MCF 10A (cell line): ENCODE measurements at places on chromosomes 5 and 9. TPM values are rescaled to one million over a fixed set of nuclear protein-coding genes. Genes with fewer than 3 reads are reported as not detected.

NRARP gene
- 1.4 and 2.2 TPM in 2 replicates for total RNA-seq

DNA sequence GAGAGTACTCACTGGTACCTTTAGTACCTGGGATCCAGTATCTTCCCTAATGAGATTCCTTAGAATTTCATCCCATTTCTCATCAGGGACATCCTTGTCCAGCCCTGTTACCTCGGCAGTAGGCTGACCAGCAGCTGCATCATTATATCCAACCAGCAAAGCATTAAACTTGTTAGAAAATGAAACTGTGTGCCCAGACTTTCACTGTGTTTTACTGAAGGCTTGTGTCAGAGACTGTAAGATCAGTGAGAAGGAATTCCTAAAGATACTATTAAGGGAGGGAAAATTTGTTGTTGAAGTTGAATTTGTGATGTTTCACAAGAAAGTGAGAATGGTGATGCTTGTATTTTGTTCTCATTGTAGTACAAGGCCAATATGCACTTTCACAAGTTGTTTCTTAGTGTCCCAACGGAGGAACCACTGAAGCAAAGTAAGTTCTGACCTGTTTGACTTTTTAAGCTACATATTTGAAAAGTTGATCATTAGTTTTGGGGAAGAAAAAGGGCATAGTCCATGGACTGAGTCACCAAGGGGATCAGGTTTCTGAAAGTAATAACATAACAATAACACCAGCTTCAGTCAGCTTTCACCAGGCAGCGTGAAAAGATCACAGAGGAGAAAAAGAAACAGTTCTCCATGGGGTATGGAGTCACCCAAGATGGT, 48.8 kb downstream of the GRAMD2B start:
- DNase-seq, result peak; percentile 66

GRCh38 chr9:1913631-1914330, 101.4 kb upstream of the SMARCA2 start:
- DNase-seq, result no peak

GRCh38 chr9:93669958-93670207, 93.5 kb downstream of the PHF2 start:
- DNase-seq, result no peak

DNA sequence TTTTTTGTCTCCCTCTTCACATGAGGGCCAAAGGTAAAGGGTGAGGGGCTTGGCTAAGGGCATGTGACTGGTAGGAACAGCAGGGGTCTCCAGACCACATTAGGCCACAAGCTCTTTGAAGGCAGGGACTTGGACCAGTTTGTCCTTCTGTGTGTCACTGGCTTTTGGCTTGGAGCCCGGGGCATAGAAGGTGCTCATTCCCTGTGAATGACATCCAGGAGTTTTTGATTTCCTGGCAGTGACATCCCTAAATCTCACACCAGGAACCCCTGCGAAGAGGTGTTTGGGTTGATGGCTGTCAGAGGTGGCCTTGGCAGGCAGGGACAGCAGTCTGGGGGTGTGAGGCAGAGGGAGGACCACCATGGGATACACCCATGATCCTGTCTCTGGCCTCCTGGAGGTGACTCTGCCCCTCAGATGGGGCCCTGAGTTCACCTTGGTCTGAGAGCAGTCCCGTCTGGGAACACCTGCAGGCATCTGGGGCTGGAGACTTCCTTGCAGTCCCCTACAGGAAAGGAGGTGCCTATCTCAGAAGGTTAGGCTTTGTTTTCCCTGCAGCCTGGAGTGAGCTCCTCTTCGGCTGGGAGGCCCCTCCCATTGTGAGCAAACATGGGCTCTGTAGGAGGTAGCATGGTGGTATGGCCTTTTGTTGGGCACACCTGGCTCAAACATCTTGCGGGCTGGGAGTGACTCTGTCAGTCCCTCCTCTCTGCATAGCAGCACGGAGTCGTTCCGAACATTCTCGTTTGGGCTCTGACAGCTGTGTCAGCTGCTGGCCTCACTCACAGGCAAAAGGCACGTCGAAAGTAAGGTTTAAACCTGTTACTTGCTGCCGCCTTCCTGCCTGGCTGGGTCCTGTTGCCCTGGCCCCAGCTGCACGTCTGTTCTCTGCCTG, 38.6 kb upstream of the PITX1 start:
- no peak for DNase-seq

GRCh38 chr9:33425128-33425533, 22.3 kb downstream of the AQP3 start:
- no peak for DNase-seq

ZBTB6 gene
- total RNA-seq, result 8.5 and 10.4 TPM in 2 replicates

DNA sequence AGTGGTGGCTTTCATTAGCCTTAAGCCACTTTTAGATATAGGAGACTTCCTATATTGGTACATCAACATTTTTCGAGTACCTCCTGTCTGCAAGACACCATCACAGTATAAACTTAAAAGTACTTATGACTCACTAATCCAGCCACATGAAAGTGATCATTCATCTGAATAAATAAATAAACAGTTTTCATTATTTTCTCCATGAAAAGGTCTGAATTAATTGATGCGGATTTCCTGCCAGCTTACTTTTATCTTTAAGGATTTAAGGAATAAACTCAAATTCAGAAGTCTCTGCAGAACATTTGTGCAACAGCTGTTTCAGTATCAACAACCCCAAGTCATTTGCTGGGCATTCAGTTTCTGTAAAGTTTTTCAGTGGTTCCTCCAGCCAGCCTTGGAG, 4.0 kb downstream of the SAP30L start:
- no peak for DNase-seq

GABRP gene
- not detected in 2 replicates for total RNA-seq

MARVELD2 gene
- 19.4 and 21.8 TPM in 2 replicates for total RNA-seq

DNA sequence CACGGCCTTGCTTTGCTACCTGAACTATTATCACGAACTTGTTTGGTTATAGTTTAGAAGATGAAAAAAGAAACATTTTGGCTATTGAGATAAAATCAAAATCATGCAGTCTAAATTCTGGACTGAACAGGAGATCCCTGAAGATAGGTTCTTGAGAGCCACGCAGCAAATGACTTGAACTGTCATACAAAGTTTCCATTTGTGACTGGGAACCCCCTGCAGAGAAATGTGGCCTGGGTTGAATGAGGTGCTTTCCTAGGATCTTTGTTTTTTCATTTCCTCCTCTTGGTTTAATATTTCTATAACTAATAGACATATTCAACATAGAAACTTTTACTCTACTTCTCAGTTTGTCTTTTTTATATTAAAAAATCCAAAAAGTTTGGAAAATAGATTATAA, 184.7 kb upstream of the TRPM3 start:
- DNase-seq, result no peak

GRIA1 gene
- total RNA-seq, result not detected in 2 replicates

MEF2C gene
- total RNA-seq, result 0.05 and 0.07 TPM in 2 replicates

GRCh38 chr9:91720751-91721705, 229.0 kb downstream of the ROR2 start:
- no peak for DNase-seq

LHX3 gene
- total RNA-seq, result 0.22 and 0.26 TPM in 2 replicates

DNA sequence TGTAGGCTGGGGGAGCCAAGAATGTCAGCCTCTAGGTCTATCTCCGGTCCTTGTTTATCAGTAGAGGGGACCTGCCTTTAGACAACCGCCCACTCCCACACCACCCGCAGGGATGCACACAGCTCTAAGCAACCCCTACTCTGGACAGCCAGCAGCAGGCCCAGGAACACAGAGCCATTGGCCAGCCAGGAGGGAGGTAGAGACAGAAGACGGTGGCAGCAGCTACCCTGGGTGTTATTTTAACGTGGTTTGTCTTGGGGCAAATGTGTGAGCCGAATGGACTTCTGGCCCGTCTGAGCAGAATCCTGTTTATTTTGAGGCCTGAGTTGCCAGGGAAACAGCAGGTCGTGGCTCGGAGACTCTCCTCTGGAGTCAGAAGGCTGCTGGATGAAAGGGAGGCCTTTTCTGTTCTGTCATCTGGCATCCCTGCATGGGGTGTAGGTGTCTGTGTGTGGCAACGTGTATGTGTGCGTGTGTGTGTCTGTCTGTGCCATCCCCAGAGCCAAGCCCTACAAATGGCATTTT, 382 bp upstream of the FGF1 start:
- DNase-seq, result peak; percentile 43

DNA sequence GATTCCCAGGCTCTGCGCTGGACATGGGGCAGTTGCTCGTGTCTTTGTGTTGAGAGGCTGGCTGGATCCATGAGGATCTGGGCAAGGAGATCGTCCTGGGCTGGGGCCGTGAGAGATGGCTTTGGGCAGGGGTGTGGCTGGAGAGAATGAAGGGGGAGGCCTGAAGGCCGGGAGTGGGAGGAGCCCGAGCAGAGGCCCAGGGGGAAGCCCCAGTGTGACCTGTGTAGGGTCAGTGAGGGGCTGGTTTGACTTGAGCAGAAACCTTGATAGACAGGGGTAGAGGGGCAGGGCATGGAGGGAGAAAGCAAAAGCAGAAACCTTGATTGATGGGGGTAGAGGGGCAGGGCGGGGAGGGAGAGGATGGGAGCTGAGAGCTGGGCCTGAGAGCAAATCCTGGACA, 54.4 kb upstream of the ASS1 start:
- no peak for DNase-seq

DNA sequence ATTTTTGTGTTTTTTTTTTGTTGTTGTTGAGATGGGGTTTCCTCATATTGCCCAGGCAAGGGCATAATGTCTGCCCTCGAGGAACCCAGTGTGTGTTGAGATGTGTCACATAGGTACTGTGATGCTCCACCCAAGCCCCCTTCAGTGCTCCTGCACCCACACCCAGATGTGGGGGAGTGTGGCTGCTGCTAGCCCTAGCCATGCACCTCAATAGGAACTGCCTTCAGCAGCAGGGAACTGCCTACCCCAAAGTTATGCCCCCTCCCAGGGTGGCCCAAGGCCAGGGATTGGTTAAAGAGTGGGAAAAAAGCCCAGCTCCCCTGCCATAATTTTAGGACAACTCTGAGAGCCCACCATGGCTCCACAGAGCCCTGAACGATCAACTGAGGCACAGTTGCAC, 33.3 kb upstream of the EPB41L4B start:
- DNase-seq, result no peak

DNA sequence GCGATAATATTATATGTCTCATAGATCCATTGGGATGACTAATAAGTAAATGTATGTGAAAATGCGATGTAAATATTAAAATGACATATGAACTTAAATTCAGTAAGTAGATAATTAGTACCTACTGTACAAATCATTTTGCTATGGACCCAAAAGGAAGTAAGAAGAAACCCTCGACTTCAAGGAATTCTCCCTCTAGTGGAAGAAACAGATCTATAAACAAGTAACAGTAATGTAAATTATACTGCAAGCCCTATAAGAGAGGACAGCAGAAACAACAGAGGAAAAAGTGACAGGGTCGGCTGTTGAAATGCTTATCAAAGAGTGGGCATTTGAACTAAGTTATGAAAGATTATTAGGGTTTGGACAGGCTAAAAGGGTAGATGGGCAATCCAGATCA, 320.3 kb downstream of the DMAC1 start:
- peak; percentile 8 for DNase-seq

BARHL1 gene
- total RNA-seq, result not detected in 2 replicates

GRCh38 chr5:127517110-127517479, 345 bp upstream of the PRRC1 start:
- no peak for DNase-seq

- DNase-seq, result no peak
Measured at GRCh38 chr9:72454871-72455491, 66.4 kb upstream of the TMC1 start.

HMMR gene
- total RNA-seq, result 29.3 and 43.5 TPM in 2 replicates

ITK gene
- total RNA-seq, result not detected in 2 replicates

DNA sequence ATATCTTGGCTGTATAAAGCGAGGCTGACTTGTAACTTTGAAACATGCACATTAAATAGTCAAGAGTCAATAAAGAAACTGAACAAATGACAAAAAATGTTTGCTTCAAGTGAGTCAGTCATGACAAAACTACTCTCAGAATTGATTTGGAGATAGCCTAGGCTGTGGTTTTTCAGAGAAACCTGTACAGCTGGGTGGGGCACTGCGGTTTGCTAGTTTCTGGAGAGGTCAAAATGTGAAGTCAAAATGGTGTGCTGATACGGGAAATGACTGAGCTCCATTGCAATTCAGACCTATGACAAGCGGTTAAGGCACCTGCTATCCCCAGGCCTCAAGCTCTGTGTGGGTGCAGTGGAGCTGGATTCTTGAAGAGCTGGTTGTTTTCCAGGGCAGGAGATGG, 10.3 kb upstream of the CD180 start:
- DNase-seq, result peak; percentile 93

DNA sequence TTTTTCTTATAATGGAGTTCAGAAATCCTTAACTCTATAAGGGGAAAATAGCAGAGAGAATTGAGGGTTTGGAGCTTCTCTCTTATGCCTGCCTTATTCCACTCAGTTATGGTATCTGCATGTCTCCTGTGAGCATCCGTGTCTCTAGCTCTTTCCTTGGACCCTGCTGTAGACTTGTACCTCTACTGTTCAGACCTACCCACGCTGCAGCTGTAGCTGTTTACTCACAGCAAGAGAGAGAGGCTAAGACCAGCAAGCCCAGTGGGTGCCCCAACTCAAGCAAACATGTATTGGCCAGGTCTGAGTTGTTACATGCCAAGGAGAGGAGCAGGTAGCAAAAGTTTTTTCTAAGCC, 7.1 kb upstream of the PCSK1 start:
- DNase-seq, result no peak

GRCh38 chr5:64839936-64840335, 71.2 kb downstream of the CWC27 start:
- no peak for DNase-seq

- no peak for DNase-seq
Measured at GRCh38 chr5:32908641-32909040, 197.5 kb downstream of the NPR3 start.

GRCh38 chr9:117926031-117926658, 221.9 kb downstream of the TLR4 start:
- DNase-seq, result peak; percentile 40

- no peak for DNase-seq
Measured at GRCh38 chr9:79639354-79639753, 67.6 kb downstream of the TLE4 start.

DNA sequence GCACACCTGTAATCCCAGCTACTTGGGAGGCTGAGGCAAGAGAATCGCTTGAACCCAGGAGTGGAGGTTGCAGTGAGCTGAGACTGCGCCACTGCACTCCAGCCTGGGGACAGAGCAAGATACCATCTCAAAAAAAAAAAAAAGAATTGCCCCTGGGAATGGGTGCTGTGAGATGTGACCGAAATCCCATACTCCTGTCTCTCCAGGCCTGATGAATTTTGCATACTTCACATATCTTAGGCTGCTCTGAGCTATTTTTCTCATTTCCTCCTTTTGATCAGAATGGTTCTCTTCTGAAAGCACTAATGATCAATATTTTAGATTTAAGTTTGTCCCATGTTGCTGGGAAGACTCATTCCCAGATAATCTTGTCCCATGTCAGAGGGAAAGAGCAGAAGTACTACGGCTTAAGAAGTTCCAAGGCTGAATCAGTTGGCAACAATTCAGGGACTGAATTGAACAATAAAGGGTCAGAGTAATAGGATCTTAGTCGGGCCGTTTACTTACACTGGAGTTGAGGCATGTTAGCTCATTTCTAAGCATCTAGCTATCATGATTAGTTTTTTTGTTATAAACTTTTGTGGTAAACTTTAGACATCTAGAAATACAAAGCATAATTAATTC, 44.2 kb upstream of the TENT2 start:
- no peak for DNase-seq

DNA sequence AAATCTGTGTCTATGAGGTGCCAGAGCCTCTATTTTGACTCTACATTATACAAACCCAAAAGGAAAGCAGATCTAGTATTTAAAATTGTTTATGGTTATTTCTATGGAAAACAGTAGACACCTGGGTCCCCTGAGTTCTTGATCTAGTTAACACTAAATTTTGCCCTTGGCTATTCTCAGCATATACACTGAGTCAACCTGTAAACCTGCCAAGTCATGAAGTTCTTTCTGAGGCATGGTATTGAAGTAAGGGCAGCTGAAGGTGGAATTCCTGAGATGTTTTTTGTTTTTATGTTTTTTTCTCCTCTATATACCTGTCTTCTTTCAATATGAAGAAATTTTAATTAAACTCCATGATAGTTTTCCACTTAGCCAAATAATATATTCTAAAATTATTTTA, 120.2 kb downstream of the PDE4D start:
- DNase-seq, result peak; percentile 86
